ENCODE measurements at places on chromosomes 3 and 15.

DNA sequence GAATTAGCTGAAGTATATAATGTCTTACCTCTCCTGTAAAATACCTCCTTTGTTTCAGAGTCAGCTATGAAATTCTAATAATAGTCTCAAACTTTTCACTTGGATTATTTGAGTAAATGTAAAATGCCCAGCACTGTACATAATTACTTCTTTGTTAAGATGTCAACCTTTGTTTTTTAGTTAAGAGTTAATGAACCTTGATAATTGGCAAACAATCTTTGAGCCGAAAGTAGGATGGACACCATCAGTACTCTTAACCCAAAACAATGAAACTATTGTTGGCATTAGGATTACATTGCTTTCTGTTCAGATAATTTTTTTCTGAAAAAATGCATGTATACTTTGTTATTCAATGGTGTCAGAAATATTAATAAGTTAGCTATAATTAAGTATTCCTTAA lies 3.0 kb upstream of the NECTIN3 start:
- DNase-seq, result no peak

- DNase-seq, result no peak
Measured at GRCh38 chr3:57586778-57587177, 10.4 kb downstream of the ARF4 start.

DNA sequence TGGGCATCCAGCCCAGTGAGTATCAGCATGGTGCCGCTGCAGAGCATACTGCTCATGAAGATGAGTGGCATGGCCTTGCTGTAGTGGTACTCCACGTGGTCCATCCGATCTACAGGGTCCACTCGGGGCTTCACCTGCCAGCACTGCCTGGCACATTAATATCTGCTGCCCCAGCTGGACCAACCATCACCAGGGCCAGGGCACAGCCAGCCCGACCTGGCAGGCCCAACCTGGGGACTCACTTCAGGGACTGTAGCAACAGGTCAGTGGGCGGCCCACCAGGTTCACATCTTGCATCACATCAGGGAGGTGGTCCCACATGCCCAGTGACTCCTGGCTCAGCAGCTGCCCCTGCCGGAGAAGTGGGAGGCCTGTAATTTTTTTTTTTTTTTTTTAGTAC lies 48.1 kb downstream of the CDIN1 start:
- no peak for DNase-seq

DNA sequence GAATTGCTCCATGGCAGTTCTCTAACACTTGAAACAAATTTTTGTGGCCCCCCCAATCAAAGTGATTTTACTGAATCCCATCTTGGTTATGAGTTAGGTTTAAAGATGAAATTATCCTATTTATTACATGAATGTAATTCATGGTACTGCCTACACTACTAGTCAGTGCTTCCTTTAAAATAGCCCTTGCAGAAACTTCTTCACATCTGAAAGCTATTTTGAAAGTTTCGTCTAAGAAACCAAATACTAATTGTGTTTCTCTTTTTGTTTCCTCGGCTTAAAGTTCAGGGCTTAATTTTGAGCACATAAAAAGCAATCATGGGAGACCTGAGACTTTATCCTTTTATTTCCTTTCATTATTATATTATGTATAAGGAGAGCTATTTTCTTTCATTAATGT lies 72.1 kb downstream of the PLOD2 start:
- no peak for DNase-seq

GRCh38 chr3:119400466-119400865 lies 62.9 kb downstream of the TMEM39A start:
- no peak for DNase-seq

DNA sequence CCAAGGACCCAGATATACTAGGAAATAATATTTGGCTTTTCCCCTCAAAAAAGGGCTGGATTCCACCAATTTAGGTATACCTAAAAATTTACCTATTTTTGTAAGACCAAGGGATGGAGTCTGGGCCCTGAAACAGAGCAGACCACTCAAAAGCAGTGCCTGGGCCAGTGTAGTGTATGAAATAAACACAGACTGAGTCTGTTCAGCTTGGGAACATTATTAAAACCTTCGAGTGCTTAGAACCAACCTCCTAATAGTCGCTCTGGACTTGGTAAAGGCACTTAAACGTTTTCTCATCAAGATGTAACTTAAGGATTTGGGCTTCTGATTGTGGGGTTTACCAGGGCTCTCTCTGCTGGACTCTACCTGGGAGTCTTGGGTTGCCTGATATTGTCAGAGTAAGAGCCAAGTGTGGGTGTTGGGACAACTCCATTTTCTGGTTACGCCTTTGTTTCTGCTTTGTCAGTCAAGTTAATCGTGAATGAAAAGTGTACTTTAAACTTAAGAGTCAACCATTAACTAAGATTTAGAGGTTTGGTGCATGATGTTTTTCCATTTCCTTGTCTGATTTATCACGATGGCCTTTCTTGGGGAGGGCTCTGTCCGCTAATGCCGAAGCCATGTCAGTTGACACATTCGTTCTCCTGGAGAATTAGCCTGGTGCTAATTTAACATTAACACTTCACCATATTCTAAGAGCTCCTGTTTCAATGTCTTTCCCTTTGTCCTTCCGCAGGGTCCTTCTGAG lies 221.0 kb upstream of the TPM1 start:
- no peak for DNase-seq

GRCh38 chr3:79954756-79955155 lies 187.0 kb upstream of the ROBO1 start:
- no peak for DNase-seq

GRCh38 chr15:54803134-54803808 lies 393.5 kb downstream of the RSL24D1 start:
- no peak for DNase-seq

DNA sequence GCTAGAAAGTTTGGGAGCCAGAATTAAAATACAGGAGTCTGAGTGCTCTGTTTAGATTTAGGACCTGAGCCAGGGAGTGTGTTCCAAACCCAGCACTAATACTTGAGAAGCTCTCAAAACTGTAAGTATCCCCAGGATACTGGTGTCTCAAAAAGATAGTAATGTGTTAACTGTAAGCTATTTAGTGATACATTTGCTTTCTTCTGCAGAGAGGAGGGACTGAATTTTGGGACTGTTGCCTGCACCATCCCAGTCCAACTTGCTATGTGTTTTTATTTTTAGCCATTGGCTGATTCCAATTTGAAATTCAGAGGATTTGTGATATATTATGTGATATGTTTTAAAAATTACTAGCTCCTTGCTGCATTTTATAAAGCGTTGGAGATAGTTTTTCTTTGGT lies 31.5 kb downstream of the UBE2E1 start:
- no peak for DNase-seq

DNA sequence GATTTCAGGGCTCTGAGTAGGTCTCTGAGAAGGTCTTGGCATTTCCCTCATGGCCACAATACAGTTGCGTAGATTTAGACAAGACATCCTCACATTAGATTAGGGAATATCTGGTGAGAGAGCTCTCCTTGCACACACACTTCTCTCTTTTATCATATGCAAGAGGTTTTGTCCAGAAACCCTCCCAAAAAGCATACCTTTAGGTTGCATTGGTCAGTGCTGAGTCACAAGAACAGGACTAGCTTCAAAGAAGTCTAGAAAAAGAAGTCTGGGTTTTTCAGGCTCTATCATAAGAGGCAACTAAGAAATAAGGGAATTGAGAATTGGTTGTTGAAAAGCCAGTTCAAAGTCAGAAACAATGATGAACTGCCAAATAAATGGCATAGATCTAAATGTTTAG lies 40.1 kb upstream of the MITF start:
- no peak for DNase-seq

- DNase-seq, result no peak
Measured at GRCh38 chr15:80780416-80781221, 1.4 kb downstream of the CEMIP start.

DNA sequence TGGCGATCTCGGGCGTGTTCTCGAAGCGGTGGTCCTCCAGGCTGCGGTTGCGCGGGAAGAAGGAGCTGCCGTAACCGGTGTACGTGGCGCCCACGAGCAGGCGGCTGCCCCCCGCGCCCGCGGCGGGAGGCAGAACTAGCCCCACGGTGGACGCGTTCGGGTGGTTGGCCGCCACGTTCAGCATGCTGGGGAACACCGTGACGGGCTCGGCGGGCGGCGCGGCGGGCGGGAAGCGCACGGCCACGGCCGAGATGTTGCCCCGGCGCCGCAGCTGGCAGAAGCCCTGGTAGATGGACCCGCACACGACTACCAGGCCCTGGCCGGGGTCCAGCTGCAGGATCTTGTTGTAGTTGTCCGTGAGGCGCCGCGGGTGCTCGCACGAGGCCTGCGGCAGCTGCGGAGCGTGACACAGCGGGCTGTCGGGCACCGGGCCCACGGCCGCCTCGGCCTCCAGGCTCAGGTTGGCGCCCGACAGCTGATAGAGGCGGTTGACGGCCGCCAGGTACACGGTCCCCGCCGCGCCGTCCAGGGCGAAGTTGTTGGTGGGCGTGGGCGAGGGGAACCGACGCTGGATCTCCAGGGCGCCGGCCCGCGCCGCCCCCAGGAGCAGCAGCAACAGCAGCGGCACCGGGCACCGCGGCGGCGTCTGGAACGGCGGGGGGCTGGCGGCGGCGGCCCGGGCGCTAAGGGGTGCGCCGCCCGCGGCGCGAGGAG lies 397 bp downstream of the PLXND1 start:
- no peak for DNase-seq

- no peak for DNase-seq
Measured at GRCh38 chr3:192373586-192373985, 353.8 kb downstream of the FGF12 start.

DNA sequence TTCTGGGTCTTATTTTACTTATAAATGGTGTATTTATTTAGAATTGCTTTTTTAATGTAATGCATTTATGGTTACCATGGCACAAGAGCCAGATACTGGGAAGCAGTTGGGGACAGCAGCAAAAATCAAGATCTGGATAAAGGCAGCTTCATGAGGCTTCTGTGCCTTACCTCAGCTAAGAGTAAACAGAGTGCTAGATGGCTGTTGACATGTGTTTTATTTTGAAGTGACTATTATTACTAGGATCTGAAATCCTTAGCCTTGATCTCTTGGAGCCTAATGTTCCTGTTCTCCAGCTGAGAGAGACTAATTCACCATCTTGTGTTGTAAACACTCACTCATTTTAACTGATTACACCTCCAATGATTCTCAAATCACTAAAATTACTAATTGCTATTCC lies 317.8 kb downstream of the LPP start:
- DNase-seq, result no peak

- DNase-seq, result no peak
Measured at GRCh38 chr3:21562243-21562642, 188.8 kb downstream of the ZNF385D start.

DNA sequence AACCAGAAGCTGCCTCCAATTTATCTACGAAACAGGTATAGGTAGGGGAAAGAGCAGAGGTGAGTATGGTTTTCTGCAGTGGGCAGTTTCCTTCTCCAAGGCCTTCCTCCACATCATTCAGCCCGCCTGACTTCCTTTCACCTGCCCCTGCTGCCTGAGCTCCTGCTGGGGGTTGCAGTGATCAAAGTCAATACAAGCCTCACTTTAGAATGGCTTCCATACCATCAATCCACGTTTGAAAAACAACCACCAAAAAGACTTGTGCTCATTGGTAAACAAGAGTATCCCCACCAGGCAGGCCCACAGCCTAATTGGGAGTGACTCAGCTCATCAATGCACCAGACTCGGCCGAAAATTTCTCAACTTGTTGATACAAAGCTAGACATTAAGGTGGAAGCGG lies 159.9 kb downstream of the MAGI1 start:
- DNase-seq, result no peak

DNA sequence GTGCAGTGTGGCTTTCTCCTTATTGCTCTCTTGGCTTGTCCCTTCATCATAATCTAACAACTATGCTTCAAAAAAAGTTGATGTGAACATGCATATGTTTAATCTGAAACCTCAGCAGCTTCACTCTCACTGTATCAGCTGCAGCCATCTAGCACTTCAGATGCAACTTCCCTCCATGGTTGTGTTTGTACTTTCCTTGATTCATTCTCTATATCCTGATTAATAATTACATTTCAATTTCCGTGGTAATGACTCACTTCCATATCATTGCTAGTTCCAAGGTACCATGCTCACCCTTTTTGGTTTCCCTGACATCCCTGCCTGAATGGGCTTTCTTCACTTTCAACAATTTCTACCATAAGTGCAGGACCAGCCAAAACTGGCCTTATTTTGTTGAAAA lies 51.2 kb downstream of the MDFIC2 start:
- DNase-seq, result no peak

DNA sequence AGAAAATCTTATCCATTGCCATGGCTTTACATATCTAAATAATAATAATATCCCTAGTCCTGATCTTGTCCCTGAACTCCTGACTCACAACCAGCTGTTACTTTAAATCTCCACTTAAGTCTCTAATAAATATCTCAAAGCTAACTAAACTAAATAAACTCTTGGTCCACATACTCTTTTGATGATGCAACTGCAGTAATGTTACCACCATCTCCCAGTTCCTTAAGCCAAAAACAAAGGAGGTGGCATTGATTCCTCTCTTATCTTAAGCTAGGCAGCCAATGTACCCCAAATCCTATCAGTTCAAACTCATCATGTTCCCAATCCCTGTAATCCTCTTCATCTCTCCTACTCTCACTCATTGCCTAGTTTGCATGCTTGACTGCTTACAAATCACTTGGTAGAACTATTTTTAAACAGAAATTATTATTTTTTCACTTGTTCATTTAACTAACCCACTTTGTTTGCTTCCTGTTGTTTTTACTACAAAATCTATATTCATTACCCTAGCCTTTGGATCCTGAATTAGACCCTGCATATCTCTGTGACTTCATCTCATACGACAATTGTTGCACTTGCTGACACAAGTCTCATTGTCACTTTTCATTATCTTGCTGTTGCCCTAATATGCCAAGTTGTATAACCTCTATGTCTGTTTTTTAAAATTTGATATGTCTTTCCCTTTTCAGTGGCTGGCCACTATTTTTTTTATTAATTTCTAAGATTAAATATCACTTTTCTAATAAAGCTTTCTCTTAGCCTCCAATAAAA lies 462.2 kb downstream of the ZPLD1 start:
- DNase-seq, result no peak

- DNase-seq, result no peak
Measured at GRCh38 chr3:40969756-40970466, 229.4 kb upstream of the CTNNB1 start.

DNA sequence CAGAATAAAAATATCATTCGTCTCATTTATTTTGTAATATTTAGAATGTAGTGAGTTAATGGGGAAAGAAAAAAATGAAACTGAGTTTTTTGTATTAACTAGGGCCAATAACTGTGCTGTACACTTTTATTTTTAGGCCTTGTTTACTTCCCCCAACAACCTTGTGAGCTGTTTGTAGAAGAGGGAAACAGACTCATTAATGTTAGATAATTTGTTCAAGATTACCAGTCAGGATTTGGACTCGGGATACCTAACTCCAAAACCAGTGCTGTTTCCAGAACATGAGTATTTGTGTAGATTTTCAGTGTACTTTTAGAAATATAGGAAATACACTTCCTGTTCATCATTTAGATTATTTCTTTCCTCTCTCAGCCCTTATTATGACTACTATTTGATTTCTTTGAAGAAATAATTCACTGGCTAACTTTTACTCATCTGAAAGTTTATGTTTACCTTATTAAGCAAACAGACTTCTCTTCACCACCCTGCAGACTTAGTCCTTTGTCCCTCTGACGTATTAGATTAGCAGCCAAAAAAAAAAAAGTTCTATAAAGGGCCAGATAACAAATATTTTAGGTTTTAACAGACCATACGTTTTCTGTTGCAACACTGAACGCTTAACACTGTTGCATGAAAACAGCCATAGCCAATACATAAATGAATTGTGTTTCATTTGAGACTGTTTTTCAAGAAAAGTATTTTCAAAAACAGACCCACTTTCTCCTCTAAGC lies 192.5 kb upstream of the CGNL1 start:
- no peak for DNase-seq
